Activated naive CD8-positive, alpha-beta T cell treated with anti-CD3 and anti-CD28 coated beads, Interleukin-2, amount 50 U/mL, for 16 hours (primary cell): ENCODE measurements at places on chromosomes 4 and X.

DNA sequence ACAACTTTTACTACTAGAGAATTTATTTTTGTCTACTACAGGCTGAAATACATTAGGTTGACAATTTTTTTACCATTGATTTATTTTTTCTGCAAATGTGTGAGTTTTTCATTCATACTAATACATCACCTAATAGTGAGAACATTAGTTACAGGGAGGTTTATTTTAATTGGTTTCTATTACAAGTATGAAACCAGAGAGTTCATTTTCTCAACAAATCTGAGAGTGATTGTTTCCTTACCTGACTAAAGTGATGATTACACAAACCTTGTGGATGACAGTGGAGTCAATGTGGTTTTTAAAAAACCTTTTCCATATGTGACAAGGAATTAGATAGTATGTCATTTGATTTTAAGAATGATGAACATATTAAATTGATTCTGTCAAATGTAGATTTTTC is 227.4 kb downstream of the PALLD start:
- DNase-seq = no peak

GRCh38 chr4:107736037-107736436 is 16.0 kb upstream of the PAPSS1 start:
- no peak for DNase-seq

DNA sequence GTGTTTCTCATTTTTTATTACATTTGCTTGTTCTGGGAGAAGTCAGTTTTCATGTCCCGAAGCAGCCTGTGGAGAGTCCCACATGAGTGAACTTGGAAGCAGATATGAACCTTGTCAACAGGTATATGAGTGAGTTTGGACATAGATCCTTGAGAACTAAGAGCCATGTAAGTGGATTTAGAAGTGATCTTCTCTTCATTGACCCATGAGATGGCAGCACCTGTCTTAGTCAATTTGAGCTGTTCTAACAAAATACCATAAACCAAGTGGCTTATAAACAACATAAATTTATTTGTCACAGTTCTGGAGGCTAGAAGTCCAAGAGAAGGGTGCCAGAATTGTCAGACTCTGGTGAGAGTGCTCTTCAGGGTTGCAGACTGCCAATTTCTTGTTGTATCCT is 1043.8 kb downstream of the ADGRL3 start:
- no peak for DNase-seq

DNA sequence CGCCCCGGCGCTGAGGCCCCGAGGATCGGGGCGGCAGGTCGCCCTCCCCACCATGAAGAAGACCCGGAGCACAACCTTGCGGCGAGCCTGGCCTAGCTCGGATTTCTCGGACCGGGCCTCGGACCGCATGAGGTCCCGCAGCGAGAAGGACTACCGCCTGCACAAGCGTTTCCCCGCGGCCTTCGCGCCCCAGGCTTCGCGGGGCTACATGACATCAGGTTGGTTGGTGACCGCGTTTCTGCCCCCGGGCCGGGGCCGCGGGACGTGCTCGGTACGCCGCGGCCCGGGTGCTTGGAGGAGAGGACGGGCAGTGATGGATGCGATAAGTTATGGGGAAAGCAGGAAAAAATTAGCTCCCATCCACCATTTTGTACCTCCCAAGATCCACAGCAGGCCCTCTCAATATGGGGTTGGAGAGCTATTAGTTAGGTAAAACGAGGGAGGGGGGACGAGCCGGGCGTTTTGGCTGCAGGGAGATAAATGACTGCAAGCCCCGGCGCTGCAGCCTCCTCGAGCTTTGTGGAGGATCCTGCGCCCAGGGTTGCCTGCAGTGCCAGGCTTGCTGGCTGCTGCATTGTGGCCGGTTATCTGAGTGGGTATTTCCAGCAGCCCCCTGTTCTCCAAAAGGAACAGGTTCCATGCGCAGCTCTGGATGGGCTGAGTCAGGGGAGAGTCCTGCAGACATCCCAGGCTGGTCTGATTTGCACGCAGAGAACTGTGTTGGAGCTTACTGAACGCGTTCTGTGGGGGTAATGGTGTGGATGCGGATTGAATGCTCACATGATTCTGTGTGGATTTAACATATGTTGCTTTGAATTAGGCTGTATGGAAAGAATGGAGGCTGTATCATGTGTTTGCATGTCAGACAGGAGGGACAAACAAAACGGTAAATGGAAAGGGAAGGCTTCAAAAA is 1.9 kb downstream of the STOX2 start:
- no peak for DNase-seq

- DNase-seq = no peak
Measured at GRCh38 chrX:54043056-54043455, 1.2 kb downstream of the PHF8 start.

- no peak for DNase-seq
Measured at GRCh38 chr4:19486400-19486799, 765.3 kb upstream of the SLIT2 start.

DNA sequence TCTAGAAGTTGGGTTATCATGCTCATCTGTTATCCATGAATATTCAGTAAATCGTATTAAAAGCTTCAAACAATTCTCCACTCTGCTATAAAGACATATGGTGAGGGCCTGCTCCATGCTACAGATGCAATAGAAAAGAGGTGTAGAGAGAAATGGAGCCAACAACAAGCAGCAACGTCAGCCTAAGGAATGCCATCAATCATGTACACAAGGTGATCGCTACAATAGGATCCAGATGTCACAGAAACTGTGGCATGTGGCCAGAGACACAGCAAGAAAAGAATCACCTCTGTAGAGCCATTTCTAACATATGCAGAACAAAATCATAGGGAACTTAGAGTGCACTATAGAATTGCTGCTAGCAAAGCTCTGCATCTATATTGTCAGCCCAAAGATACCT is 1188.1 kb downstream of the PCDH7 start:
- no peak for DNase-seq

GRCh38 chr4:110904435-110905065 is 281.7 kb upstream of the PITX2 start:
- no peak for DNase-seq

DNA sequence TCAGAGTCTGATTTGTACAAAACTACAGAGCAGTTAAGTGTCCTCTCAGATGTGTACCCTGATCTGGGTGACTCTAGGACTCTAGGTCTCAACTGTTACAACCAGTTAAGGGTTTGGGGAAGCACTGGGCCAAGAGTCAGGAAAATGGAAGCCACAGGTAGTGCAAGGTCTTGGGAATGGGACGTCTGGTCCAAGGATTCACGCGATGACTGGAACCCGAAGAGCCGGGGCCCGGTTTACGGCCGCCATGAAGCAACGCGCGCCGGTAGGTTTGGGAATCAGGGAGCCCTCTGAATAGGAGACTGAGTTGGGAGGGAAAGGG is 321 bp upstream of the HPRT1 start:
- DNase-seq = no peak

- DNase-seq = no peak
Measured at GRCh38 chr4:102411408-102411807, 66.1 kb upstream of the SLC39A8 start.

DNA sequence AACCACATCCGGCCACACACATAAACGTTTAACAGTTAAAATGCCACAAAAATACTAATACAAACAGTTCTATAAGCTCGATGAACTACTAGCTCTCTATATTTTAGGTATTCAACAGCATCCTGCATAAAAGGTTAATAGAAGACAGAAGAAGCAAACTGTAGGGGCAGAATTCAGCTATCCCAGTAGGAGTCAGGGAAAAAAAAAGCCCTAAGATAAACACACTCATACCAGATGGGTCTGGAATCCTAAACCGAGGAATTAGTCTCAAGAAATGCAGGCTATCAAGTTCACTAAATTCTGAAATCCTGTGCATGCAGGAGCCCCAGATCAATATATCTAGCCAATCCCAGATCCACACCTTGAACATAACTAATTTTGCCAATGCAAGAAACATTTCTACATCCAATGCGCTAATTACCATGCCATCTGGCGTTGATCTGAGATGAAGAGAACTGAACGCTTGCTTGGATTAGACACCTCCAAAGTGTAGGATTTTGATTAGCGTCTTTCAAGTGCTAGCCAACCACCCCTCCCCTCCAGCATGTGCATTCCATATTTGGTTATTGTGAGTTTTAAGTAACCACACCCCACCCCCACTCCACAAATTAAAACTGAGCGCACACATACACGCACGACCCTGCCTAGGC is 512.2 kb upstream of the INTU start:
- no peak for DNase-seq
